NCI-H187 treated with DMSO at 0.1 percent for 48 hours (cell line): ENCODE measurements at places on chromosomes 2 and 18.

DNA sequence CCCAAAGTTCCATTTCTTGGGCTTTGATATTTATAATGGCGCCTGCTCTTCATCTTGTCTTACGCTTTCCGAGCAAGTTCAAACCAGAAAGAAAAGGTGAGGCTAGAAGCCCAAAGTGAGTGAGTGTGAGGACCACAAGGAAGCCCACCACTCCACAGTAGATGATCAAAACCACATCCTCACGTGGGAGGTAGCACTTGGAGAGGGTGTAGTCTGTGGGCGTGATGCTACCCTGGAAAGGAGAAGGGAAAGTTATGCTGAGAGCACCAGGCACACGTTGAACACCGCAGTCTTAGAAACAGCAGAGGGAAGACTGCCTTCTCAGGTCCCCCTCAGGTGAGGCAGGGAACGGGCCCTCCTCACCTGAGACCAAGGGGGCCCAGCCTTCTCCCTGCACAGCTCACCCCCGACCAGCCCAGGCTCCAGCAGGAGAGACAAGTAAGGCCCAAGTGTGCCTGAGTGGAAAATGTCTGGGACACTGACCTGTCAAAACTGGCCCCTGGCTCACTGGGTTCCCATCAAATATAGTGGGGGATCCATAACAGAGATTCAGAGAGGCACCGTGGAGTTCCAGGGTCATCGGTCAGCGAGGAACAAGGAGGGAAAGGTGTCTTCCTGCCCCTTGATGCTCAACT lies 23.6 kb downstream of the MPPE1 start:
- no peak for DNase-seq

DNA sequence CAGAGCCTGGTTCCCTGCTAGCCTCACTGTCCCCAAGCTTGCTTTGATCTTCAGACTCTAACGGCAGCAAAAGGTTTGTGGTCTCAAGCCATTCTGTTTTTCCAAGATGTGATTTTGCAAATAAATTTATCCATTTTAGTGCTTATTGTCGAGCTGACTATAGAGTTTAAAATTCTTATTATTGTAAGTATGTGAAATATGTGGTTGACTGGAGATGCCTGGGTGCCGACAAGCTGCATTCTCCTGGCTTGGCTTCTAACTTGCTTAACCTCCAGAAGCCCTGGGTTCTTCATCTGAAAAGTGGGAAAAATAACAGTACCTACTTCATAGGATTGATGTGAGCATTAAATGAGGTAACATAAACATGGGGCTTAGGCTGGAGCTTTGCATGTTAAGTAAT lies 9.9 kb upstream of the EDAR start:
- no peak for DNase-seq

- no peak for DNase-seq
These were observed 18.9 kb downstream of the MGAT5 start for GRCh38 chr2:134272806-134273205.

DNA sequence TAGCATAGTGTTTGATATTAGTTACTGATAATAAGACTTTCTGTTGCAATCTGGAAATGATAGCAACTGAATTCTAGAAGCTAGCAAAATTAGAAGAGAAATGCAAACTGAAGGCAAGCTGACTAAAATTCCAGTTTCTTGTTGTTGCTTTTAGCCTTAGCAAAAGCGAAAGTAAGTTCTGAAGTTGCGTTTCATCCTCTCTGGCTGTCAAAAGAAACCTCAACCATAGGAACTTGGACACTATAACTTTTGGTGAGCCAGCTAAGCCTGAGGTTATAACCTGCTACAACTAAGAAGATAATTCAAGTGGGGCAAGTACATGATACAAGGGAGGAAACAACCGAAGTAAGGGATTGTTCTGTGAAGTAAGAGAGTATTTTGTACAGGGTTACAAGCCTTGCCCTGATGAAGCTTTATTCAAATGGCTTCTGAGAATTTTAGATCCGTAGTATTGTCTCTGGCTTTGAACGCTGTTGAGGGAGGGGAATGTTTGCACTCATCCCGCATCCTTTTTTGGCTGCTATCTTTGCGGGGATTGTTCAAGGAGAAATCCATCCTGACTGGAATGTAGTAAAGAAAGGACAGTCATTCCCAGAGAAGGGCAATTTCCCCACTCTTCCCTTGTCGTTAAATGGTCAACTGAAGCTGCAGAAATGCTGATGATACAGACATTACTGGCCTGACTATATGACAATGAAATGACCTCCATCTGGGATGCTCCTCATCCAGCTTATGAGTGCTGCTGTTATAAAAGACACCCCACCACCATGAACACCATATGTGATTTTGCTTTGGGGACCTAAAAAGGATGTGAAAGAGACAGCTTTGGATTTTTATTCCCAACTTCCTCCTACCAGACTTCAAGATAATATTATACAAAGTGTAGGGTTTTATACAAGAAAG lies 7.0 kb upstream of the TMX3 start:
- no peak for DNase-seq

DNA sequence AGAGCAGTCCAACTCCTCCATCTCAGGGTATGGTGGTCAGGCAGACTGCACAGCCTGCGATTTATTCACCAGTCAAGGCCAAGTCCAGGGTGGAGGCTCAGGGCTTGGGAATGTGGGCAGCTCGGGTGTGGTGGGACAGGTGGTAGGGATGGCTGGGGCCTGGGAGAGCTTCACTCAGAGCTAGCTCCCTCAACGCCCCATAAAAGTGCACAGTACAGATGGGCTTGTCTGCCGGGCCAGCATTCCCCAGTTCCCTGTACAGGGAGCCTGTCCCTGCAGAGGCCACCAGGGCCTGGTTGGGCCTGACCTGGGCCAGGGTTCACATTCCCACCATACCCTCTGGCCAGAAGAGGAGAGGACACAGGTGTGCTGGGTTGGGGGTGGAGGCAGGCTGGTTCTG lies 49.2 kb upstream of the OTOS start:
- no peak for DNase-seq

- no peak for DNase-seq
These were observed 16.0 kb upstream of the KLF7 start for GRCh38 chr2:207181526-207182274.

GRCh38 chr18:48797841-48798255 lies 152.9 kb downstream of the SMAD7 start:
- no peak for DNase-seq

- DNase-seq, result no peak
These were observed 3.4 kb upstream of the DIS3L2 start for GRCh38 chr2:231957913-231958763.

DNA sequence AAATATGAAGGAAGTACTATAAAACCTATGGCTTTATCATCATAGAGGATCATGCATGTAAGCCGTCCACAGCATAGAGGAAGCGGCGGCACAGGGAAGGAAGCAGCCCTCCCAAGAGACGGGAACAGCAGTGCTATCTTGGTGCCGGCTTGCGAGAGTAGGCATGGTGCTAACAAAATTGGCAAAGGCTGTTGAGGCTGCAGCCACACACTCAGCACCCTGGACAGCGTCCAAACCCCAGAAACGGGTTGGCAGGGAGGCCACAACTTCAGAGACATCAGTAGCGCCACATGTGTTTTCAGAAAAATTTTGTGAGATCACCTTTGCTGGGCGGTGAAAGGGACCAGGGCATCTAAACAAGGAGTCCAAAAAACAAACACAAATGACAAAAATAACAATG lies 37.7 kb downstream of the NETO1 start:
- no peak for DNase-seq

DNA sequence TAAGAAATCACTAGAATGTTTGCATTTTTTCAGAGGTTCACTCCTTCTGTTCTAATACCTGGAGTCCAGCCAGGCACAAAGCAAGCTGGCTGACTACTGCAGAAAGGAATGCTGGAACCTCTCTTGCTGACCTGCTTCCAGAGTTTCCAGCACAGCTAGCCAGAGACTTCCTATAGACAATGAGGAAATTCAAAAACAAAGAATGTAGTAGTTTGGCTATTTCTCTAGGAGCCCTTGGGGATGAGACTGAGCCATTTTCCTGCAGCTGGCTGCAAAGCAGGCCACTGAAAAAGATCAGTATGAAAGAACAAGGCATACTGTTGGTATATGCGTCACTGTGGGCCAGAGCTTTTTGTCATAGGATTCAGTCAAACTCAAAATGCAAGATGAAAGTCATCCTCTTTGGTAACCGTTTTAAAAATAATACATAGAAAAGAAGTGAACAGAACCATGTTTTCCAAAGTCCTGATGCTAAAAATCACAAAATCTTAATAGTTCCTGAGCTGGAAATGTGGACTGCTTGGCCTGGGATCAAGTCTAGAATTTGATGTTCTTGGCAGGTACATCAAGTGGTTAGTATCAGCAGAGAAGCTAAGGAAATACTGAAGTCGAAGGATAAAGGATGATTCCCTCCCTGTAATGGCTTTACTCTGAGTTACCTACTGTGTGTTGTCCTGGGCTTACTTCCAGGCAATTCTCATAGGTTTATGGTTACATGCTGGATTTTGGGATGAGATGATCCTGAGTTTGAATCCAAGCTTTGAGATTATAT lies 9.0 kb upstream of the DSEL start:
- DNase-seq, result no peak

DNA sequence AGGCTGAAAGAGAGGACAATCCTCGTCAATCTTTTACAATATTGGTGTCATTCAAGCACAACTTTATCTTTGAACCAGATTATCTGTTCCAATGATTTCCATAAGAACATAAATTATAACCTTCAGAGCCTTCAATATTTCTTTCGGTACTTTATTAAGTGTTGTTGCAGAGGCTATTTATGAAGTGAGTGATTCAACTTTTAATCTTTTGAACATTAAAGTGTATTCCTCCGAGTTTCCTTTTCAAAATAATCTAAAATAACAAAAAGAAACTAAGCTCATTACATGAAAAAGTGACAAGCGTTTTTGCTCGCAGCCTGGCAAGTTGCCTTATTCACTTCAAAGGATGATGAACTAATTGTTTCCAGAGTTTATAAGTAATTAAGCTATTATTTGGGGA lies 149.0 kb downstream of the MEIS1 start:
- no peak for DNase-seq

GRCh38 chr2:98895901-98896300 lies 40.1 kb downstream of the CRACDL start:
- DNase-seq, result no peak

DNA sequence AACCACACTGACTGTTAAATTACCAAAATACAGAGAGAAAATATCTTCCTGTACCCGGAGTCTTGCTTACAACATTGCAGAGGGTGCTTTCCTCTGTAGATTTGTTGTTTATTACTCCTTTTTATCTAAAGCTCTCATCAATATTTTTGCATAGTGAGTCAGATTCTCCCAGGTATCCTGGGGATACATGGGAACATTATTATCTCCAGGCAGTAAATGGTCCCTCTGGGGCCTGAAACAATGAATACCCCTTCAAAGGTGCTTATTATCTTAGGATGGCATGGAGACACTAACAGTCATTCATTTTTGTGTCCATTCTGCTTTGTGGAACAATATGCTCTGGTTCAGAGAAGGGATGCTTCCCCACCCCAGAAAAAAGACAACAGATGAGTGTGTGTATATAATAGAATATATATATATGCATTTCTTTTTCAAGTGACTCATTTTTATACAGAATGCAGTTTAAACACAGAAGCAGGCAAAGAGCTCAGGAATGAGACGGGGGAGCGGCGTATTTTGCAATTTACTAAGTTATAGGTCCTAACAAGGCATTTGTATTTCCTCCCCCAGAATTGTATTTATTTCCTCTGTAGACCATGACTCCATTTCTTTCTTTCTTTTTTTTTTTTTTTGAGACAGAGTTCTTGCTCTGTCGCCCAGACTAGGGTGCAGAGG lies 424.8 kb upstream of the ZEB2 start:
- DNase-seq, result no peak

DNA sequence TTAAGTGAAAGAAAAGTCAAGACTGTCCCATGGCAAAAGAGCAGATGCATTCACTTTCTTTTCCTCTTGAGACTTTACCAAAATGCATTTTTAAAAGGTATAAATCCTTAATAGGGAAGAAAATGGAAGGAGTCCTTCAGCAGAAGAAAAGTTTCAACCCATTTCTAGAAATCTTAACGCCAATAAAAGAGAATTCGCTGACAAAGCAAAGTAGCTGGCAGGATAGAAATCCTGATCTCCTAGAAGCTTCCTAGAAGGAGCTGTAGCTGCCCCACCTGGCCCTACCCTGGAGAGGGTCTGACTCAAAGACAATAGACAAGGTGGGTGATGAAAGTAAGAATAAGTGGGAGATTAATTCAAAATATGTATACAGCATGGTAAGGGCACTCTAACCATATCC lies 144.9 kb upstream of the PKDCC start:
- DNase-seq, result no peak

GRCh38 chr2:220001751-220002150 lies 374.3 kb downstream of the SLC4A3 start:
- DNase-seq, result no peak

- no peak for DNase-seq
These were observed 6.6 kb upstream of the MYO5B start for GRCh38 chr18:50201476-50202018.

DNA sequence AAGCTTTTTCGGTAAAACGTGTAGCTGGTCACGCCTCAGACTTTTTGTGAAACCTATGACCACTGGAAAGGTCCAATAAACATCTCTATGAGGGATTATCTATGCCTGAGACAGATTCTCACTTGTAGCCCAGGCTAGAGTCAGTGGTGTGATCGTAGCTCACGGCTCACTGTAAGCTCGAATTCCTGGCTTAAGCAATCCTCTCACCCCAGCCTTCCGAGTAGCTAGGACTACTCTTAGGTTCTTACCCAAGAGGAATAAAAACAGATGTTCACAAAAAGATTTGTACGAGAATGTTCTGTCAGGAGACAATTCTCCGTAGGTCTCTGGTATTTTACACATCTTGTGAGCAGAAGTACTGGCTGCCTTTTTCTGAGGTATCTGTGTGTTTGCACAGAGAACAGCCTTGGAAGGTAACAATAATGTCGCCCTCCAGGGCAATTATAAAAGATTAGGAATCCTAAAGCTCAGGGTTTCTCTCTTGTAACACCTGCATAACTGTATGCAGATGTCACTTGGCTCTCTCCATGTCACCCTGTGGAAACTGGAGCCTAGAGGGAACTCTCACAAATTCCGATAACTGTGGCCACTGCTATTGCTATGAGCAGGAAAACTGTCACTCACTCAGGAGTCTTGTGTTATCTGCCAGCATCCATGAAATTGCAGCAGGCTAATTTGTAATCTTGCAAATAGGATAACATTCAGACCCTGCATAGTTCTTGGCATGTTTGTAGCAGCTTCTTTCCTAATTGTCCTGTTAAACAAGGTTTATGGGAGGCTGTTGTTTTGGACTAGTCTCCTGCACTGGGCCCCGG lies 25.5 kb upstream of the RALBP1 start:
- DNase-seq, result no peak

DNA sequence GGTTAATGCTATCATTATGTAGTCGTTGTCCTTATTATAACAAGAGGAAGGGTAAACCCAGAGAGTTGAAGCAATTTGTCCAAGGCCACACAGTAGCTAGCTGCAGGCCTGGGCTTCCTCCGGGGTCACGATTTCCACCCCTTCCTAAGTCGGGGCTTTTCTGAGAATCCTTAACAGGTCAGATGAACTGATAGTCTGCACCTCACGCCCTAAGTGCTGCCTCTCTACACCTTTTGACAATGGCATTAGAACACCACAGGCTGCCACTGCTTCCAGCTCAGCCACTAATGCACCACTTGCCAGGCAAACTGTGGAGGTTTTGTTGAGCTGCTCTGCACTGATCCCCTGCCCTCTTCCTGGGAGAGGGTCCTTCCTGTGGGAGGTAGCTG lies 37.7 kb downstream of the FOSL2 start:
- DNase-seq, result no peak
